Uterus (tissue), 4 donors: ENCODE measurements at places on chromosomes 6 and 20. TPM values are rescaled to one million over a fixed set of nuclear protein-coding genes. Genes with fewer than 3 reads are reported as not detected.

Gene OOEP
- not detected for total RNA-seq

Gene CDSN
- total RNA-seq: not detected

Gene UBE2V1
- 57.1 TPM for total RNA-seq

Gene DAAM2
- 43.3 TPM for total RNA-seq

Gene ENPP5
- 0.73 TPM for total RNA-seq

Gene KCNQ2
- not detected for total RNA-seq

Gene CYP24A1
- total RNA-seq: not detected

Gene MEP1A
- total RNA-seq: not detected

Gene SNHG17
- 58.9 TPM for total RNA-seq

Gene MTHFD1L
- 19.9 TPM for total RNA-seq

Gene OTOR
- not detected for total RNA-seq

Gene KCNK5
- total RNA-seq: 1.0 TPM

Gene ZSCAN31
- total RNA-seq: 33.9 TPM

- no peaks in the 10 kb centered on the region for H3K4me1 ChIP-seq
- peak overlapping the region; percentile 69 for H3K4me3 ChIP-seq
Observed at GRCh38 chr6:142943711-142944123, 1.3 kb downstream of the HIVEP2 start.

DNA sequence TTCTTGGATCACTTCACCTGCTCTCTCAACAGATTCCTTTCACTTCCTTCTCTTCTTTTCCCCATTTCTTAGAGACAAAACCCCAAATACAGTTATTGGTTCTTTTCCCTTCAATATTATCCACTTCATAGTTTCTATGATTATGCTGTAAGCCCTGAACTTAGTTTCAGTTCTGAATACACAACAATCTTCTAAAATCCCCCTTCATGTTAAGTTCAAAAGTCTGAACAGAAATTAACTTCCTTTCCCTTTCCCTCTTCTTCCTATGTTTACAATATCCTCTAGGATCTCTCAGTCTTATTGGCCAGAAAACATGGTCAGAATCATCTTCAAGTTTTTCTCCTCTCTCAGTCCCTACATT, 57.7 kb downstream of the OGFRL1 start:
- DNase-seq: no peak
- no peak overlapping the region for H3K27ac ChIP-seq
- H3K36me3 ChIP-seq: no peaks in the 10 kb centered on the region

DNA sequence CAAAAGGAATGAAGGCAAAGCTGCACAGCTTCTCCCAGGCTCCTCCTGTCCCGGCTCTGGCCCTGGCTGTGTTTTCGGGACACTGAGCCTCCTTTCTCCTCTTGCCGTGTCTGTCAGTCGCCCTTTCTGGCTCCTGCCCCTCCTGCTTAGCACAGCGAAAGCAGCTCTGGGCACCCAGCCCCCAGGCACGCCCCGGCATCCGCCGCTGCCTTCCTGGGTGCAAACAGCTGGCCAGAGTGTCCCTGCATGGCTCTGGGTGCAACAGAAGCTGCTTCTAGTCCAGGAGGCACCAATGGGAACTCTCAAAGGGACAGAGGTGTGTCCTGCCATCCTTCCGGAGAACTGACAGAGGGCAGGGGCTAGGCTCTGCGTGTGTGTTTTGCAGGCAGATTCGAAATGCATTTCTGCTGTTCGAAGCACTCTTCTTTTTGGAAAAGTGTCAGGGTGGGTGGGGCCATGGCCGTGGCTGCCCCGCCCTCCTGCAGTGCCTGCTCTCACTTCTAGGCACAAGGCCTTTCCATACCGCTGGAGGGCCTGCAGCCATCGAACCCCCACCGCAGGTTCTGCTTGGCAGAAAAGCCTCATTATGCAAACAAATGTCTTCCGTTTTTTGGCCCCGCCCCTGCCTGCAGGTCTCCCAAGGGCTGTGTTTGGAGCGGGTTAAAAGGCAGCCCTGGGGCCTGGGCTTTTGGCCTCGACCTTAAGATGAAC, 15.5 kb downstream of the COL9A3 start:
- H3K27ac ChIP-seq: no peak overlapping the region
- DNase-seq: no peak
- H3K4me3 ChIP-seq: no peak overlapping the region
- no peaks in the 10 kb centered on the region for H3K36me3 ChIP-seq
- H3K27me3 ChIP-seq: no peaks in the 10 kb centered on the region

DNA sequence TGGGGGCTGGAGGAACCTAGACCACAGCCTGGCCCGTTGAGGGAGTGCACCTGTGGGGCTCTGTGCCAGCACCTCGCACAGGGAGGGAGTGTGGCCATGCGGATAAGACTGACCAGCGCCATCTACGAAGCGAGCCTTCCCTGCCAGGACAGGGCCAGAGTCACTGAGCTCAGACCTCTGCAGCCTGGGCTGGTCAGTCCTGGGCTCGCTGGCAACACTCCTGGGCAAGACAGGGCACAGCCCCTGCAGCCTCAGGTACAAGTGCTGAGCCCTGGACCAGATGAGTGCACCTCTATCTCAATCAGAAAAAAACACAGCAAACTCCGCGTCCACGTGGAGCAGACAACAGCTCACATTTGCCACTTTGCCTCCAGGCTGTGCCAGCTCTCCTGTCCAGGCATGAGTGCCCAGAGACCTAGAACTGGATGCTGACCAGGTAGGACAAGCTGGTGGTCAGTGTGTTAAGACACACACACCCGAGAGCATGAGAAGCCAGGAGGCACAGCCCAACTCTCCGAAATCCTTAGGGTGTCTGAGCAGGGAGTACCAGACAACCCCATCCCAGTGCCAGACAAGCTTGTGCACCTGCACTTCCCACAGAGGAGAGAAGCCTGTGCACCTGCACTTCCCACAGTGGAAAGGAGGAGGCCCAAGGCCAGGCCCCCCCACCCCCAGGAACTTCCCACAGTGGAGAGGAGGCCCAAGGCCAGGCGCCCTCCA, 4.9 kb downstream of the ARFRP1 start:
- no peaks in the 10 kb centered on the region for H3K27me3 ChIP-seq
- H3K36me3 ChIP-seq: no peaks in the 10 kb centered on the region
- no peak overlapping the region for H3K27ac ChIP-seq
- no peak for DNase-seq
- no peaks in the 10 kb centered on the region for H3K4me1 ChIP-seq

GRCh38 chr6:35654883-35655282, 33.8 kb downstream of the FKBP5 start:
- no peak overlapping the region for H3K27ac ChIP-seq
- no peak for DNase-seq
- H3K27me3 ChIP-seq: no peaks in the 10 kb centered on the region
- no peaks in the 10 kb centered on the region for H3K36me3 ChIP-seq
- H3K4me3 ChIP-seq: no peak overlapping the region
- no peaks in the 10 kb centered on the region for H3K4me1 ChIP-seq

DNA sequence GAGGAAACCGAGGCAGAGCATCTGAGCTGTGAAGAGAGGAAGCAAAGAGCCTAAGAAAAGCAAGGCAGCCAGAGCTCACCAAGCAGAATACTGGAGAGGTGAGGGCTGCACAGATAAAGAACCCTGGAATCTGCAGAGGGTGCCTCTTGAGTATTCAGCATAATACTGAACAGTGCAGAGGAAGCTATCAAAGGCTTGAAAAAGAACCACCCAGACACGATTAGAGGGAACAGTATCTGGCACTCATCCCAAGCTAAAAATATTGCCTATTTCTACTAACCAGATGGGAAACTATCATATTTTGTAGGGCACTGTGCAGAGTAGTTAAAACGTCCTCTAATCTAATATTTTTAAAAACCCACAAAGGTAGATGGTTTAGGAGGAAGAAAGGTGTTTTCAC, 41.8 kb upstream of the OPRM1 start:
- H3K4me1 ChIP-seq: no peaks in the 10 kb centered on the region
- DNase-seq: no peak
- H3K36me3 ChIP-seq: no peaks in the 10 kb centered on the region
- no peak overlapping the region for H3K4me3 ChIP-seq
- no peak overlapping the region for H3K27ac ChIP-seq

- no peaks in the 10 kb centered on the region for H3K27me3 ChIP-seq
- no peak overlapping the region for H3K4me3 ChIP-seq
- no peak overlapping the region for H3K27ac ChIP-seq
- H3K4me1 ChIP-seq: no peaks in the 10 kb centered on the region
- no peaks in the 10 kb centered on the region for H3K36me3 ChIP-seq
- no peak for DNase-seq
Observed at GRCh38 chr20:48656661-48657211, 171.1 kb downstream of the PREX1 start.

GRCh38 chr6:77433888-77434287, 29.4 kb downstream of the HTR1B start:
- no peak overlapping the region for H3K27ac ChIP-seq
- DNase-seq: no peak
- no peak overlapping the region for H3K4me3 ChIP-seq
- H3K27me3 ChIP-seq: no peaks in the 10 kb centered on the region
- H3K4me1 ChIP-seq: no peaks in the 10 kb centered on the region

- no peaks in the 10 kb centered on the region for H3K27me3 ChIP-seq
- H3K36me3 ChIP-seq: no peaks in the 10 kb centered on the region
- H3K27ac ChIP-seq: peak overlapping the region; percentile 93
- no peak for DNase-seq
- no peak overlapping the region for H3K4me3 ChIP-seq
Observed at GRCh38 chr6:111975466-111975865, 78.4 kb upstream of the CCN6 start.

DNA sequence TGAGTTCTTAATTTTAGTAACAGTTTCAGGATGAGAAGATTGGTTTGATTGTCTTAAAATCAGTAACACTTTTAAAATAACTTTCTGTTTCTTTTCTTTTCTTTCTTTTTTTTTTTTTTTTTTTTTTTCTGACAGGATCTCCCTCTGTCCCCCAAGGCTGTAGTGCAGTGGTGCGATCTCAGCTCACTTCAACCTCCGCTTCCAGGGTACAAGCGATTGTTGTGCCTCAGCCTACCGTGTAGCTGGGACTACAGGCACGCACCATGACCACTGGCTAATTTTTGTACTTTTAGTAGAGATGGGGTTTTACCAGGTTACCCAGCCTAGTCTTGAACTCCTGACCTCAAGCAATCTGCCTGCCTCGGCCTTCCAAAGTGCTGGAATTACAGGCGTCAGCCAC, 33.7 kb upstream of the KCNQ5 start:
- no peaks in the 10 kb centered on the region for H3K27me3 ChIP-seq
- H3K27ac ChIP-seq: no peak overlapping the region
- no peak overlapping the region for H3K4me3 ChIP-seq
- DNase-seq: no peak

GRCh38 chr20:17497821-17498580, 33.2 kb downstream of the BFSP1 start:
- no peak overlapping the region for H3K27ac ChIP-seq
- no peak overlapping the region for H3K4me3 ChIP-seq
- H3K36me3 ChIP-seq: no peaks in the 10 kb centered on the region
- no peaks in the 10 kb centered on the region for H3K27me3 ChIP-seq

- peaks cover 10% of the 10 kb centered on the region for H3K27me3 ChIP-seq
- no peak overlapping the region for H3K4me3 ChIP-seq
- DNase-seq: no peak
- no peaks in the 10 kb centered on the region for H3K36me3 ChIP-seq
- peaks cover 8% of the 10 kb centered on the region for H3K4me1 ChIP-seq
Observed at GRCh38 chr6:99589290-99589672, 17.4 kb upstream of the PRDM13 start.

GRCh38 chr20:46122071-46122470, 4.0 kb downstream of the CD40 start:
- DNase-seq: no peak
- H3K36me3 ChIP-seq: no peaks in the 10 kb centered on the region
- peak overlapping the region; percentile 19 for H3K27ac ChIP-seq
- H3K4me3 ChIP-seq: no peak overlapping the region
- H3K27me3 ChIP-seq: no peaks in the 10 kb centered on the region

DNA sequence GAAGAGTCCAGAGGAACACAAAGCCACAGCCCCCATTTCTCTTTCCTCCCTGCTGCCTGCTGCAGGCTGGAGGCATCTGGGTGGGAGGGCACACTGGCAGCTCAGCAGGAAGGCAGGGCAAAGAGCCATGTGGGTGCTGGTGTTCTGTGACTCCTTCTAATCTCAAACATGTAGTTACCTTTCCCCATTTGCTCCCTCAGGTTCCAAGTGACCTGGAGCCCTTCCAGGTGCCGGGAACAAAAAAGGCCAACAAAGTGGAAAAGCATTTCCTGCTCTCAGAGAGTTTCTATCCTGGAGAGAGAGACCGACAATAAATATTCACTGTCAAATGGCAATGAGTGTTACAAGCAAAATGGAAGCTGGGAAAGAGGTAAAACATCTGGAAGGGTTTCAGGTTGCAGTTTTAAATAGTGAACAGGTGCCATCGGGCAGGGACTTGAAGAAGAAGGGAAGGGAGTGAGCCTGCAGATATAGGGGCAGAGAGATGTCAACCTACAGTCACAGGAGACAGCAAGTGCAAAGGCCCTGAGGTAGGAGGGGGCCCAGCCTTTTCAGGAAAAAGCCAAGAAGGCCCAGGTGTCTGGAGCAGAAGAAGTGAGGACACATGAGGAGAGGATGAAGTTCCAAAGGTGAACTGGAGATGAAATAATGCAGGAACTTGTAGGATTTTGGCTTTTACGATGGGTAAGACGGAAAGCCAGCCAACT, 43.6 kb upstream of the IYD start:
- no peak overlapping the region for H3K27ac ChIP-seq
- H3K27me3 ChIP-seq: no peaks in the 10 kb centered on the region
- H3K4me3 ChIP-seq: no peak overlapping the region
- no peaks in the 10 kb centered on the region for H3K4me1 ChIP-seq
- no peak for DNase-seq
- H3K36me3 ChIP-seq: no peaks in the 10 kb centered on the region

- H3K36me3 ChIP-seq: no peaks in the 10 kb centered on the region
- H3K4me1 ChIP-seq: no peaks in the 10 kb centered on the region
Observed at GRCh38 chr6:138667408-138667807, 106.2 kb upstream of the CCDC28A start.

- no peaks in the 10 kb centered on the region for H3K36me3 ChIP-seq
- H3K27me3 ChIP-seq: no peaks in the 10 kb centered on the region
- H3K27ac ChIP-seq: no peak overlapping the region
Observed at GRCh38 chr6:135506270-135506997, 8.9 kb upstream of the AHI1 start.

GRCh38 chr6:62976566-62976965, 234.7 kb upstream of the FKBP1C start:
- no peaks in the 10 kb centered on the region for H3K27me3 ChIP-seq
- no peak overlapping the region for H3K4me3 ChIP-seq
- no peaks in the 10 kb centered on the region for H3K4me1 ChIP-seq
- H3K36me3 ChIP-seq: no peaks in the 10 kb centered on the region
- DNase-seq: no peak

DNA sequence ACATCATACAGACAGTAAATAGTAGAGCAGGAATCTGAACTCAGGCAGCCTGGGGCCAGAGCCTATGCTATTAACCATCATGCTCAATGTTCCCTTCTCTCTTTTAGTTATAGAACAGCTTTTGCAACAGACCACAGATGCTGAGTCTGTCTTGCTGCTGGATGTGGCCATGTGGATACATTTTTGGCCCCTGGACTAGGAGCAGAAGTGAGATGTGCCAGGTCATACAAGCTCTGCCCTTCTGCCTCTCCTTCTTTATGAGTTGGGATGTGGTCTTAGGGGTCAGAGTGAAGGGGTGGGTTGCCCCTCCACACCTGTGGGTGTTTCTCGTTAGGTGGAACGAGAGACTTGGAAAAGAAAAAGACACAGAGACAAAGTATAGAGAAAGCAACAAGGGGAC, 14.6 kb upstream of the AARS2 start:
- no peaks in the 10 kb centered on the region for H3K27me3 ChIP-seq
- H3K36me3 ChIP-seq: no peaks in the 10 kb centered on the region
- no peak for DNase-seq
- no peaks in the 10 kb centered on the region for H3K4me1 ChIP-seq
- no peak overlapping the region for H3K27ac ChIP-seq

GRCh38 chr6:45432977-45433376, 55.2 kb upstream of the SUPT3H start:
- no peaks in the 10 kb centered on the region for H3K36me3 ChIP-seq
- no peak for DNase-seq
- H3K27ac ChIP-seq: no peak overlapping the region
- H3K4me3 ChIP-seq: no peak overlapping the region
- no peaks in the 10 kb centered on the region for H3K27me3 ChIP-seq
